ENCODE measurements at places on chromosomes 13 and 19. TPM values are rescaled to one million over a fixed set of nuclear protein-coding genes. Genes with fewer than 3 reads are reported as not detected.

The WDR88 gene
- polyA plus RNA-seq = not detected

The TMEM150B gene
- 0.14 TPM for polyA plus RNA-seq

DNA sequence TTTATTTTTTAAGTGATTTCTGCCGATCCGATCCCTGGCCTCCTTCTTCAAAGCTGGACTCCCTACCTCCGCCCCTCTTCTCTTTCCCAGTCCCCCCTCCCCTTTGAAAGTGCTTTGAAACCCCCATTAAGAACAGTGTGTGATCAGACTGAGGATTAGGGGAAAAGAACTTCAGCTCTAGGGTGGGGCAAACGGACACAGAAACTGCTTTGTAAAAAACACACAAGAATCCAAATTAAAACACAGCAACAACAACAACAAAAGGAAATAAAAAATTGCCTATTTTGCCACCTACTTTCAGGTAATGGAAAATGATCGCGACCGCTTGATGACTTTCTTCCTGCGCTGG, 1.4 kb downstream of the SPRY2 start:
- DNase-seq = no peak

- DNase-seq = no peak
These were observed 542.8 kb upstream of the PCDH9 start for GRCh38 chr13:67772807-67773453.

DNA sequence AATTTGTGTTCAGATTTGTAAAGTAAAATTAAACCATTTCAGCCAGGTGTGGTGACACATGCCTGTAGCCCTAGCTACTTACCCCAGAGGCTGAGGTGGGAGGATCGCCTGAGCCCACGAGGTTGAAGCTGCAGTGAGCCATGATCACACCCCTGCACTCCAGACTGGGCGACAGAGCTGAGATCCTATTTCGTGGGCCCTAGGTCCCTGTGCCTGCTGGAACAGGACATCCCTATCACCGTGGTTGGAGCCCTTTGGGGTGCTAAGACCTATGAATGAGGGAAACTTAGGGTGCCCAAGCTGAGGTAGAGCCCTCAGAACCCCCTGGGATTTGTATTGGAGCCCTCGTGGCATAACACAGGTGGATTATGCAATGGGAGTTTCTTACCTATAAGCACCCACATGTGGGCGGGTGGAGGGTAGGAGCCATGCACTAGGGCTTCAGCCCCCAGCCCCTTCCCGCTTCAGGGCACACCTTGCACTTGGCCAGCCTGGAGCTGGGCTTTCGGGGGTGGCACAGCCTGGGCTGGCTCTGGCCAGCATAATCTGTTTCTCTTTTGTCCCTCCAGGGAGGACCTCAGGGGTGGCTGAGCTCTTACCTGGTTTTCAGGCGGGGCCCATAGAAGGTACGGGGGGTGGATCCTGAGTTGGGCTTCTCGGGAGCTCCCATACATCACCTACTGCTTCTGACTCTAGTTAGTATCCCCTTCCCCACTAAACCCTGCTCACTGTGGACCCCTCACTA, 7.2 kb upstream of the USF2 start:
- no peak for DNase-seq

- no peak for DNase-seq
These were observed 807.7 kb upstream of the GPC6 start for GRCh38 chr13:92418818-92419412.

DNA sequence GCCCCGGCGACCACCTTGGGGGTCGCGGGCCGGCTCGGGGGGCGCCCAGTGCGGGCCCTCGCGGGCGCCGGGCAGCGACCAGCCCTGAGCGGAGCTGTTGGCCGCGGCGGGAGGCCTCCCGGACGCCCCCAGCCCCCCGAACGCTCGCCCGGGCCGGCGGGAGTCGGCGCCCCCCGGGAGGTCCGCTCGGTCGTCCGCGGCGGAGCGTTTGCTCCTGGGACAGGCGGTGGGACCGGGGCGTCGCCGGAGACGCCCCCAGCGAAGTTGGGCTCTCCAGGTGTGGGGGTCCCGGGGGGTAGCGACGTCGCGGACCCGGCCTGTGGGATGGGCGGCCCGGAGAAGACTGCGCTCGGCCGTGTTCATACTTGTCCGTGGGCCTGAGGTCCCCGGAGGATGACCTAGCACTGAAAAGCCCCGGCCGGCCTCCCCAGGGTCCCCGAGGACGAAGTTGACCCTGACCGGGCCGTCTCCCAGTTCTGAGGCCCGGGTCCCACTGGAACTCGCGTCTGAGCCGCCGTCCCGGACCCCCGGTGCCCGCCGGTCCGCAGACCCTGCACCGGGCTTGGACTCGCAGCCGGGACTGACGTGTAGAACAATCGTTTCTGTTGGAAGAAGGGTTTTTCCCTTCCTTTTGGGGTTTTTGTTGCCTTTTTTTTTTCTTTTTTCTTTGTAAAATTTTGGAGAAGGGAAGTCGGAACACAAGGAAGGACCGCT, 729 bp downstream of the STK11 start:
- DNase-seq = no peak

GRCh38 chr13:107669391-107669993, 545.8 kb downstream of the LIG4 start:
- no peak for DNase-seq

DNA sequence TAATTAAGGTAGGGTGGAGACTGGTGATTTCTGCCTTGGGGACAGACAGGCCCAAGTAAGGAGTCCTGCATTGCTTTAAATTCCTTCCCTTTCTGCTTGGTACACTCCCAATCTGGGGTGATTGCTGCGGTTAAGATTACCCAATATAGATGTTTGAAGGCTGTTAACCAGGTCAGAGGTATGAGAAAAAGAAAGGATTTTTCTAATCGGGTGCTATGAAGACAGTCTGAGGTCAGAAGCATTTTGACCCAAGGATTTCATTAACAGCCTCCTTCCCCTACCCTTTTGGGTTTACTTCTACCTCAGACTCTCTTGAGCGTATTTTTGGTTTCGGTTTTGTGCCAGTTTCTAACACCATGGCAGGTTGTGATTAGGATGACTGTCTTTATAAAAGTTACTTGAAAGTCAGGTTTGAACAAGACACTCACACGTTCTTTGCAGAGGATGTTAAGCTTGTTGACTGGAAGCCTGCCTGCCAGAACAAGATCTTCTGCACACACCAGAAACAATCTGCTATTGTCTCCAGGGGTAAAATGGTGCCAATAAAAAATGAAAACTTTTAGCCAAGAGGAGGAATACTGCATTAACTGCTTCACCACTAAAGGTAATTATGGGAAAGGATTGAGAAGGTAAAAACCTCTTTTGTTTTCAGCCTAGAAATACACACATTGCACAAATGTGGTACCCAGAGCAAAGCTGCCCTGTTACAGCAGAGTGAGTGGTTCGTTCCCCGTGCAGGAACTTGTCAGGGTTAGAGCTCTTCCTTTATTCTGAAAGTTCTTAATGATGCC, 108.8 kb downstream of the NDFIP2 start:
- no peak for DNase-seq

- no peak for DNase-seq
These were observed 65.6 kb downstream of the CELF5 start for GRCh38 chr19:3289971-3290569.
